ENCODE measurements at places on chromosomes 7 and 10. TPM values are rescaled to one million over a fixed set of nuclear protein-coding genes. Genes with fewer than 3 reads are reported as not detected.

The WEE2 gene
- 0.33 TPM for total RNA-seq

The AEBP1 gene
- 132 TPM for total RNA-seq

The UTF1 gene
- not detected for total RNA-seq

The SBDS gene
- total RNA-seq: 87.3 TPM

The GIMAP6 gene
- 0.15 TPM for total RNA-seq

The CRHR2 gene
- total RNA-seq: not detected

The CFAP43 gene
- total RNA-seq: 0.15 TPM

The FOXI2 gene
- not detected for total RNA-seq

The TCAF1 gene
- 76.6 TPM for total RNA-seq

The LRGUK gene
- total RNA-seq: under 0.01 TPM

The SMURF1 gene
- 25.0 TPM for total RNA-seq

The TSPAN33 gene
- 0.15 TPM for total RNA-seq

The TMEM196 gene
- not detected for total RNA-seq

The CACNA2D1 gene
- total RNA-seq: 54.1 TPM

The NUTM2E gene
- not detected for total RNA-seq

The SSC4D gene
- total RNA-seq: 0.33 TPM

The COL28A1 gene
- not detected for total RNA-seq

The ANKRD30A gene
- total RNA-seq: not detected

The SLC26A5 gene
- not detected for total RNA-seq

The FAM25C gene
- not detected for total RNA-seq

The NXPH1 gene
- not detected for total RNA-seq

The LRRC18 gene
- total RNA-seq: under 0.01 TPM

The BICC1 gene
- 72.9 TPM for total RNA-seq

The CEP55 gene
- 3.8 TPM for total RNA-seq

The ADARB2 gene
- total RNA-seq: not detected

The AGR3 gene
- not detected for total RNA-seq

The AGAP5 gene
- 4.1 TPM for total RNA-seq

All from smooth muscle cell of trachea (primary cell).